ENCODE measurements at places on chromosomes 7 and 10.
A peak's percentile ranks its signal among the peaks of the same experiment; 100 is the strongest.

DNA sequence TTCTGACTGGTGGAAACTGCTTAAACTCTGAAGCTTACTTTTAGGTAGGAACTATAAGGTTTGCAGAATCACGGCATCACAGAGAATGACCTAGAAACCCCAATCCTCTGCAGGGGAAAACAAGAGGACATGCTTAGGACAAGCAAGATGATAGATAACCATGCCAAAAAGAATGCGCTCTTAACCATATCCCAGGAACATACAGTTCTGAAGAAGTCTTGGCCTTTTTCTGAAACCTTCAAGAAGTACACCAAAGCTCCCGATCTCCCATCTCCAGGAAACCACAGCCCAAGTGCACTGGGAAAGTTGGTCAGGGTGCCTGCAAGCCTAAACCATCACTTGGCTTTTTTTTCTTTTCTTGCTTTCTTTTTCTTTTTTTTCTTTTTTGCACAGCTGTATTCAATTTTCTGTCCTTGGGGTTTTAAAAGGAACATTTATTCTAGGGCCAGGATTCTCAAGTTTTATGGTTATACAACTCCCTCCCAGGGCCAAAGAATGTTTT, 12.2 kb upstream of the SVIL start:
- DNase-seq, result peak; percentile 98

GRCh38 chr10:123502983-123503382, 163.2 kb upstream of the GPR26 start:
- DNase-seq, result no peak

GRCh38 chr7:47153058-47153457, 428.9 kb downstream of the TNS3 start:
- DNase-seq, result peak; percentile 91

GRCh38 chr7:131218727-131219128, 108.9 kb upstream of the MKLN1 start:
- DNase-seq, result no peak
